ENCODE measurements at places on chromosomes 3 and 15. TPM values are rescaled to one million over a fixed set of nuclear protein-coding genes. Genes with fewer than 3 reads are reported as not detected.

Gene GALNT15
- not detected for total RNA-seq

DNA sequence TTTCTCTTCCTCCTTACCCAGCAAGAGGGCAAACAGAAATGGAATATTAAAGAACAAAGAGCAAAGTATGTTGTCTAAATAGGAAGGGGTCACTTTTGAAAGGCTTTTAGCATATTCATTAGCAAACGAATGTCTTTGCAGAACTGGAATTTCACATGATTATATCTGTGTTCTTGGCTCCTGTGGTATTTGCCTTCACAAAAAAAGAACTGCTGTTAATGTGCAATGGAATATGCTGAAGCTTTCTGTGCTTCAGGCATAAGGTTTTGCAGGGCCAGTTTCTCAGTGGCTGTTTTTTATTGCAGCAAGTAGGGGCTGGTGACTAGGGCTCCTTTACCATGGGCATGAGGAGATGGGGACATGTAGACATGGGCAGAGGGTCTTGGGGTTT is 173.4 kb downstream of the USP13 start:
- DNase-seq: no peak

GRCh38 chr15:91110407-91110806 is 10.3 kb downstream of the SV2B start:
- DNase-seq: no peak

Gene EPHB1
- total RNA-seq: not detected

Gene CFAP161
- total RNA-seq: 2.0 TPM

DNA sequence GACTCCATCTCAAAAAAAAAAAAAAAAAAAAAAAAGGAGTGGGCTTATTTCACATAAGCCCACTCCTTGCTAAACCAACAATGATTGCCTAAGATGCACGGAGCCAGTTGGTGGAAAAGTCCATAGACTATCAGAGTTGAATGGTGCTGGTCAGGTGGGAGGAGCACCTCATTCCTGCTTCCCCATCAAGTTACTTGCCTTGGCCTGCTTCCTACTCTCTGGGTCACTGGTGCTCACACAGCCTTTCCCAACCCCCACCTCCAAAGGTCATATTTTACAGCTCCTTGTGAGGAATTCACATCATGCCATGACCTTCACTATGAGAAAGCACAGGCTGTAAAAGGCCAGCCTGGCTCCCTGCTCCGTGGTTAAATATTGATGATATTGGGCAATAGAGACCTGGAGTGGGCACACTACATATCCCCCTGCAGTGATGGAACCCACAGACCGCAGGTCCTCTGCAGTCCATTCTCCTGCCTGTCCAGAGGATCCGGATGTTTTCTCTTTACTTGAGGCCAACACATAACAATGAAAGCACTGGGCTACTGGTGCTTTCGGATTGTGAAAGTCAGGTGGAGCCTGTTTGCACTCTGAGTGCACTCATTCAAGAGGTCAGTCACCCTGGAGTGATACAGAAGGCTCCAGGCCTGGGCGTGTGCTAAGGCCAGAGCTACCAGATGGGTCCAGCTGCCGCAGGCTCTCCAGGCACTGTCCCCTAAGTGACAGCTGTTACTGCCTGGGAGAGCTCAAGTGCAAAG is at the start of gene SLC51B:
SLC51B (plus strand) TSS at position 664 of the 758 bp plus-strand sequence. CDS start 4,618 bp downstream, outside the sequence.
- peak; percentile 84 for DNase-seq

Gene FSTL1
- 0.08 TPM for total RNA-seq

GRCh38 chr3:17687566-17687965 is 54.9 kb downstream of the TBC1D5 start:
- no peak for DNase-seq

DNA sequence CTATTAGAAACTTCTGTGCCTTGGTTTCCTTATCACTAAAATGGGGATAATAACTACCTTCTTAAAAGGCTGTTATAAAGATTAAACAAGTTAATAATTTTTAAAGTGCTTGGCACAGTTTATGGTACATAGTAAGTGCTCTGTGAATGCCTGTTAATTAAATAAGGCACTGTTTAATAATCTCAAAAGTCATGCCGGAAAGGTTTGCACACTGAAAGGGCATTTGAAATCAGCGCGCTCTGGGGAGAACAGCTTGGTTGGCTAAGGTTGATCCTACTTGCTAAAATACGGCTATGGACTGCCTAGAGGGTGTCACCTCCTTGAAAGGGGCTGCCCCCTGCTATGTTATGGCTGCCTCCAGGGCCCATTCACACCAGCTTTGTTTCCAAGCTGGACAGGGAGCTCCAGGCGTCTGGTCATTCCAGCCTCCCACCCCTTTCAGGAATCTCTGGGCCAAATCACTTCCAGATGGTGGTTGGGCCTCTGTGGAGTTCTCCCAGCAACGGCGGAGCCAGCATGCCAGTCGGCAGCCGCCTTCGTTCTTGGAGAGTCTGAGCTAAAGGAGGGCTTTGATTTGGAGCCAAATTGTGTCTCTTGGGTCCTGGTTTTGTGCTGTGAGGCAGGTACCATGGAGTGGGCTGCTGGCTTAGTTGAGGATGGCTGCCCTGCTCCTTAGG is 5.9 kb downstream of the FLNB start:
- peak; percentile 53 for DNase-seq

DNA sequence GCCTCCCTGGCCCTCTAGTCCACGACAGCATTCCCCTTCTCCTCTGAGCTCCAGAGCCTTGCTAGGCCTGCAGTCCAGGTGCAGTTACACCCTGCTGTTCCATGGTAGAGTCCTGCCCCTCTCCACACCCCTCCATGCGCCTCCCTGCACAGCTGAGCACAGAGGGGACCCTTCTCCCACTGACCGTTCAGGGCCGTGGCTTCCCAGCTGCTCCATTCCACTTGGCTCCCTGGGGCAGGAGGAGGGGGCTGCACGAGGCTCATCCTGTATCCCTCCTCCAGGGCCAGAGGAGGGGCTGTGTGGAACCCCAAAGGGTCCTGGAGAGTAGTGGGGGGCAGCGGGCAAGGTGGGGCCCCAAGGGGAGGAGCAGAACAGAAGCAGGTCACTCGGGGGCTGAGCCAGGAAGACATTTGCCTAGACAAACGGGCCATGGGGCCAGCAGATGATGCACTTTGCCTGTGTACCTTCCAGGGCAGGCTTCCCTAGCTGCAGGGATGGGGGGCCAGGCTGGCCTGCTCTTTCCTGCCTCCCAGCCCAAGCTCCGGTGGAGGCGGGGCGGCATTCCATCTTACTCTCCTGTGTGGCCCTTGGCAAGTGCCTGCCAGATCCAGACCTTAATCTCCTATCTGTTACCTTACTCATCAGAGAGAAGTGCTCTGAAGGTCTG is 20.7 kb upstream of the GOLGA6C start:
- DNase-seq: no peak

Gene MEX3B
- 0.92 TPM for total RNA-seq

DNA sequence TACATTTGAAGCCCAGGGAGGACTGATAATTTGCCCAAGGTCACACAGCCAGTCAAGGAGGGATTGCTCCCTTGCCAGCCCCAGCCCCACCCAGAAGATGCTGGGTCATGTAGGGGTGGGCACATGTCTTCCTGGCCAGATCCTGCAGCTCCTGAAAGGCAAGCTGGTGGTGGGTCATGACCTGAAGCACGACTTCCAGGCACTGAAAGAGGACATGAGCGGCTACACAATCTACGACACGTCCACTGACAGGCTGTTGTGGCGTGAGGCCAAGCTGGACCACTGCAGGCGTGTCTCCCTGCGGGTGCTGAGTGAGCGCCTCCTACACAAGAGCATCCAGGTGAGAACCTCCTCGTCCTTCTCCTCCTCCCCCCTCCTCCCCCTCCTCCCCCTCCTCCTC is 13.2 kb downstream of the ISG20 start:
- DNase-seq: no peak

DNA sequence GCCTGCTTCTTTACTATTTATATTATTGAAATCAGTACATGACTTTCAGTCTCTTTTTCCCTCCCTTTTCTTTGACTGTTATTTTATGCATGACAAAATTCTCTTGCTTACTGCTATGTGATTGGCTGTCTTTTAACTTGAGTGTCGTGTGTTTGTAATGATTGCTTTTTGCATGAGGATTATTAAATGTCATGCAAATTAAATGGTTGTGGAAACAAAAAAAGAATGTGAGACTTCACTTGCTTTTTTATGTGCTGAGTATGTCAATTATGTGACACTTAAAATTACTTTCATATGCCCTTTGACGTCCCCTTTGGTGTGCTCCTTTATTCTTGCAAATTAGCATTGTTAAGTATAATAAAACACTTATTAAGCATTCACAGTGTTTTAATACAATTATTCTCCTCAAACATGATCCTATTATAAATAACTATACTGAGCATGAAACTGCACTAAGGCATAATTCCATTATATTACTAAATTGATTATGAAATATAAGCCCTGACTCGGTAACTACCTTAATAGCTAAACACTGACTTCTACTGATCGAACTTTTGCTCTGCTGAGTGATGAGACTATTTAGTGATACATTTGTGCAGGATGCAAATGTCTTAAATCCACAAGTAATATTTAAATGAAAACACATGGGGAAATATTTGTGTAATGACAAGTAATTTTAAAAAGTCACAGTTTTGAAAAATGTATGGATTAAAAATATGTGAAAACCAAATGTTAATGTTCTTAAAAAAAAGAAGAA is 401.7 kb downstream of the NLGN1 start:
- no peak for DNase-seq

DNA sequence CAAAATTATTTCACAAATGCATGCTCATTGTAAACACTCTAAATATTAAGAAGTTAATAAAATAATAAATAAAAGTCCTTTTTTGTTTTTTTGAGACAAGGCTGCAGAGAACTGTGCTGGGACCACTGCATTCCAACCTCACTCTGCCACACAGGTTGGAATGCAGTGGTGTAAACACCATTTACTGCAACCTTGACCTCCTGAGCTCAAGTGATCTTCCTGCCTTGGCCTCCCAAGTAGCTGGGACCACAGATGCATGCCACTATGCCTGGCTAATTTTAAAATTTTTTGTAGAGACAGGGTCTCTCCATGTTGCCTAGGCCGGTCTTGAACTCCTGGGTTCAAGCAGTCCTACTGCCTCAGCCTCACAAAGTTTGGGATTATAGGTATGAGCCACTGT is 578.4 kb downstream of the ZIC1 start:
- DNase-seq: no peak

Data from HT-29 (cell line).